ENCODE measurements at places on chromosomes 12 and 14.

GRCh38 chr14:103806805-103807204 is 40.6 kb downstream of the PPP1R13B start:
- no peak for DNase-seq

DNA sequence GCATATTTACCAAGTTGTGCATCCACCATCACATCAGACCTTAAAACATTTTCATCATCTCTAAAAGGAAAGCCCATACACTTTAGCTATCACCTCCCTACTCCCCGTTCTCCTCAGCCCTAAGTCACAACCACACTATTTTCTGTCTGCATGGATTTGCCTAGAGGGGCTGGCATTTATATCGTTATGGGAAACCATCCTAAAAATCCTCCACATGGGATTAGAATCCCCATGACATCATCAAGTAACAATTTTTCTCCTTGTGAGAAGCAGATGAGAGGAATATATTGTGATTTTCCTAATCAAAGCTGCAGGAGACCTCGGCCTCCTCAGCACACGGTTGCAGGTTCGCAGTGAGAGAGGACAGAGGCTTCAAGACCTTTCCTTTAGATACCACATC is 114.1 kb downstream of the SLC15A4 start:
- no peak for DNase-seq

DNA sequence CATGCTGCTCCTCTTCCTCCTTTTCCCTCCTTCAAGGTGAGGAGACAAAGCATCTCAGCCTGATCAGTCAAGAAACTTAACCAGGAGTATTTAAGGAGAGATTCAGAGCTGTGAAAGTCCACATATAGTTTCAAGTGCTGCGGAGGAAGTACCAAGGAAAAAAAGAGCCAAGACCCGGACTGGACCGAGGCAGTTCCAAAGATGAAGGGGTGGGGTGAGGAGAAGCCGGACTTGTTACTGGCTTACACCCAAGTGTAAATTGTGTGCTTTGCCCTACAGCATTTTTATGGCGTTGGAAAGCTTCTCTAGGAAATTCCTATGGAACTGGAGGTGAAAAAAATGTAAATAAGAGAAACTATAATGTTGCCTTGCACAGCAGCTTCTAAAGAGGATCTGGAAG is 263.1 kb downstream of the GRIN2B start:
- DNase-seq: no peak

- no peak for DNase-seq
These were observed 134.3 kb downstream of the PLXNC1 start for GRCh38 chr12:94282675-94283074.

GRCh38 chr14:79412822-79413221 is 798.5 kb downstream of the DIO2 start:
- DNase-seq: no peak

DNA sequence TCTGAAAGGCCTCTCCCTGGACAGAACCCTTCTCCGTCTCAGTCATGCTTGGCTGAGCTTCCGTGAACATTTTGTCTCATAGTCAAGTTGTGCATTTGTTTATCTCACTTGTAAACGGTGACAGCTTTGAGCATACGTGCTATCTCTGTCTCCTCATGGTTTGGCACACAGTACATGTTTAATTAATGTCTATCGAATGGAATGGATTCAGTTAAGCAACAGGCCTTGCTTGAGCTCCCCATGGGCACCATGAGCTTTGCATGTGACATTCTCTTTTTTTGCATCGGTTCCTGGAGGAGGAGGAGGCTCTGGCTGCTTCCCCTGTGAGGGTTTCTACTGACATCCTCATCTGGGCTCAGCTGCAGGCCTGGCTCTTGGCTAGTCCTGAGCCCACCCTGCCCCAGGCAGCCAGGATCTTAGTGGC is 80.0 kb downstream of the PRIMA1 start:
- DNase-seq: no peak

GRCh38 chr12:108731105-108731865 is at the start of gene CORO1C:
TSS of gene CORO1C (minus strand) at chr12:108731518. CDS start at chr12:108701318, 30,200 bp downstream.
- DNase-seq: peak; percentile 98

DNA sequence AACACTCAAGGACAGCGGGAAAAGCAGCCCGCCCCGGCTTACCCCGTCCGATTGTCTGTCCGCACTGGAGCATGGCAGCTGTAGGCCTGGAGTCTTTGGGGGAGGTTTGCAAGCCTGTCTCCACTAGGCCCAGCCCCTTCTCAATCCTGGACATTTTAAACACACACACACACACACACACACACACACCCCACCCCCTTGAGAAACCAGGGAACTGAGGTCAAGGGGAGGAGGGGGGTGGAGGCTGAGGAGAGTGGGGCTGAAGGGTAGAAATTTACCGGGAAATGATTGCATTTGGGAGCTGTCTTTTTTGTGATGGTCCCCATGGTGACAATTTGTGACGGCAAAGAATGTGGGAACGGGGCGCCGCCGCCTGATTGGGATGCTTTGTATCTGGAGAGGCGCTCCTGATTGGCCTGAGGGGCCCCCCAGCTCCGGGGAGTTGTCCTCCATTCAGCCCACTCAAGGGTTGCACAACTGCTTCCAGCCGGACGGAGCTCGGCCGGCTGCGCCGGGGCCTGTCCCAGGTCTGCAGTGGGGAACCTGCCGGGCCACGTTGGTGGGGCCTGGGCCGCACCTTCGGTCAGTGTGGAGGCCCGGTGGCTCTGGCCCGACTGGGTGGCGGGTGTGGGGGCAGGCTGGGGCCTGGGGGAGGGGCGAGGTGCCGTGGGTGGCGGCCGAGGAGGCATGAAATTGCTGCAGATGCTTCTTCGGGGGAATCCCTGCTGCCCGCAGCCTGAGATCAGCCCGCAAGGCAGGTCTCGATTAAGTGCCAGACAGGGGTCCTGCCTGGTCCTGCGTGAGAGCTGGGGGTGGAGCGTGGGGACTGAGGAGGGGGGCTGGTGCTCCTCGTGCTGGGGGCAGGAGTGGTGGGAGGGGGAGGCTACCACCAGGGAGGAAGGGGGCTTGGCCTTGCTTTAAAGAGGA is at the start of gene FAM181A:
FAM181A (plus strand) TSS at position 472 of the 927 bp plus-strand sequence. CDS start 942 bp downstream, outside the sequence.
- no peak for DNase-seq
